ENCODE measurements at places on chromosomes 6 and 20.

GRCh38 chr6:37515712-37516075 lies 16.0 kb upstream of the CCDC167 start:
- DNase-seq: peak; percentile 67

DNA sequence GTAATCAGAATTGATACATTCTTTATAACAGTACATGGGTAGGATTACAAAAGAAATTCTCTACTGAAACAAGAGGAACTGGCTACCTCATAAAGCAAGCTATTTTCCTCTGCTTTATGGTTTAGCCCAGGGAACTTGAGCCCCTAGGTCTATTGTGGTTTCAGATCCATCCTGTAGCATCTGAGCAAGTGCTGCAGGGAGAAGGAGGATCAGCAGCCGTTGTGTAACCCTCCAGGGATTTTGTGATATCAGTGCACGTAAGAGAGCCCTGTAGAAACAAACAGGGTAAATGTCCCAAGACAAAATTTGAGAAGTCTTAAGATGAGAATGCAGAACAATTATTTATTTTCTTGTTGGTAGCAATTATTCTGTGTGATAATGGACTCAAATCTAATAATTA lies 165.2 kb upstream of the DEFB112 start:
- DNase-seq: no peak

DNA sequence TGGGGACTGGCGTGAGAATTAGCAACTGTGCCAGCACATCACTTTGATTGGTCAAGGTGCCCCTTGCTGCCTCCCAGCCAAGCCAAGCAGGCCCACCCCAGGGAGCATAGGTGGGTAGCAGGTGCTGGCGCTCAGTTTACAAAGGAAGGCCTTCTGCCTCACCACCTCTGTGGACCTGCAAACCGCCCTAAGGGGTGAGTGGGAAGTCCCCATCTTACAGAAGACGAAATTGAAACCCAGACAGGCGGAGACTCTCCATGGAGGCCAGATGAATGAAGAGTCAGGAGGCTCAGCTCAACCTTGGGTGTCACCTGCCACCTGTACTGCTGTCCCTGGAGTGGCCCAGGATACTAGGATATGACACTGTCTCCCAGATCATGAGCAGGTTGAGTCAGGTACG lies 21.5 kb upstream of the MAS1L start:
- no peak for DNase-seq

DNA sequence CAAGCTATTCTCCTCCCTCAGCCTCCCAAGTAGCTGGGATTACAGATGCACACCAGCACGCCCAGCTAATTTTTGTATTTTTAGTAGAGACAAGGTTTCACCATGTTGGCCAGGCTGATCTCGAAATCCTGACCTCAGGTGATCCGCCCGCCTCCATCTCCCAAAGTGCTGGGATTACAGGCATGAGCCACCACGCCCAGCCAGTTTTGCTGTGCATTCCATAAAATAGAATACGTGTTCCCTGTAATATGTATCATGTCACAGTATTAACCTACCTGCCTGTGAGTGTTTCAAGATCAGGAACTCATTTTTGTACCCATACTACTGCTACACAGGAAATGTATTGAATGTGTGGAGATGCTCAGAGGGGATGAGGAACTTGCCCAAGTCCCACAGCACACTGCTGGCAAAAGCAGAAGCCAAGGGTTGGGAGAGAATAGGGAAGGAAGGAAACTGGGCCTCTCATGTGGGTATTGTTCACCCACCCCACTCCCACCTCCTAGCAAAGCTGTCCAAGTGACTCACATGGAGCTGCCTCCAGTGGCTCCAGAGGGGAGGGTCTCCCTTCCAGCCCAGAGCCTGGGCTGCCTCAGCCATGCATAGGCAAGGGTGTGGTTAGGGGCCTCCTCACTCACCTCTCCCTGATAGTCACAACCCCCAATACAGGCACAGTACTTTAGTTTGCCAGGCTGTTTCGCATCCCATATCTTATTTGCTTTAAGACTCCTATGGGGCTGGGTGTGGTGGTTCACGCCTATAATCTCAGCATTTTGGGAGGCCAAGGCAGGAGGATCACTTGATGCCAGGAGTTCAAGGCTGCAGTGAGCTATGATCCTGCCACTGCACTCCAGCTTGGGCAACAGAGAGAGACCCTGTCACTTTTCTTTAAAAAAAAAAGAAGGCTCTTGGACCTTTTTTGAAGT lies 9.4 kb downstream of the HM13 start:
- DNase-seq: no peak

GRCh38 chr6:104548297-104548696 lies 311.4 kb downstream of the HACE1 start:
- DNase-seq: no peak

GRCh38 chr6:52820198-52820597 lies 16.6 kb upstream of the GSTA1 start:
- DNase-seq: no peak

GRCh38 chr20:5046656-5047339 lies 45.5 kb upstream of the SLC23A2 start:
- DNase-seq: no peak

DNA sequence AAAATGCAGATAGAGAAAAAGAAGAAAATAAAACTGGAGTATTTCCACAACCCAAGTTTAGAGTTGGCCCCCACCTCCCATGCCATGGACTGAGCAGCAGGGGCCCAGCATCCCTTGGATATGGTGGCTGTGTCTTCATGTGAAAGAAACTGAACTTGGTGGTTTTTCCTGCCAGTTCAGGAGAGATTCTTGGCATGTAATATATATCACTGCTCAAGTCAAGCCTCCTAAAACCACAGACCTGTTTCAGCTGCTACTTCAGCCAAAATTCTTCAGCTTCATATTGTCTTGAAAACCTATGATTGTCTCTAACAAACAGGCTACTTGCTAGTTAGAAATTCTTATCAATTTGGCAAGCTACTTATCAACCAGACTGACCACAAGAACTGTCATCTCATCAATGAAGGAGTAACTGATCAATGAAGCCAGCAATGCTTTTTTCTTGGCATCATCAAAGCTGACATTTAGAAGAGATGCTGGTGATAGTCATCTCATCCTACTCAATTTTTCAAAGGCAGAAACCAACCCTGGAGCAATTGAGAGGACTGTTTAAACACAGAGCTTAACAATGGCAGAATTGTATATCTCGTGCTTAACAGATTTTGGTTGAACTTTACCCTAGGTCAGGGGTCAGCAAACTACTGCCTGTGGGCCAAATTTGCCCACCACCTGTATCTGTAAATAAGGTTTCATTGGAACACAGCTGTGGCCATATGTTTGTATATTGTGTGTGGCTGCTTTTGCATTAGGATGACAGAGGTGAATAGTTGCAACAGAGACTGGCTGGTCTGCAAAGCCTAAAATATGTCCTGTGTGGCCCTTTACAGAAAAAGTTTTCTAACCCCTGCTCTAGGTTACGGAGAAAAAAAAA lies 10.4 kb upstream of the NOL7 start:
- no peak for DNase-seq

GRCh38 chr20:59560588-59561227 lies 43.6 kb upstream of the PHACTR3 start:
- peak; percentile 76 for DNase-seq

DNA sequence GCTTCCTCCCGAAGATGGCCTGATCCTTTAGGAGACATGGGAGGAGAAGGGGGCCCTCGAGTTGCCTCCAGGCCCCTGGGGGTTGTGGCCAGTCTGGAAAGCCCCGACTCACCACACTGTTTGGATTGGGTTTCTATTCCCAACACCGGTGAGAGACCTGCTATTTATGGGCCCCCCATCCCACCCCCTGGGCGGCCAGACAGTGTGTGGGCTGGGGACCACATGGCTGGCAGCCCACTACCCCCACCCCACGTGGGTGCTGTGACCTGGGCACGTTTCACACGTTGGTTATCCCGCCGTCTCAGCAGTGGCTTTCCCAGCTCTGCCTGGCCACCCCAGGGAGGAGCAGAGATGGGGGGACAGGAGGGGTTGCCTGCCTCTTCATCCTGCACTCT lies 116.1 kb downstream of the VEGFA start:
- DNase-seq: no peak

- DNase-seq: peak; percentile 61
Observed at GRCh38 chr6:14211562-14211942, 94.0 kb downstream of the CD83 start.

- DNase-seq: no peak
Observed at GRCh38 chr20:39878809-39879208, 810.2 kb downstream of the MAFB start.

DNA sequence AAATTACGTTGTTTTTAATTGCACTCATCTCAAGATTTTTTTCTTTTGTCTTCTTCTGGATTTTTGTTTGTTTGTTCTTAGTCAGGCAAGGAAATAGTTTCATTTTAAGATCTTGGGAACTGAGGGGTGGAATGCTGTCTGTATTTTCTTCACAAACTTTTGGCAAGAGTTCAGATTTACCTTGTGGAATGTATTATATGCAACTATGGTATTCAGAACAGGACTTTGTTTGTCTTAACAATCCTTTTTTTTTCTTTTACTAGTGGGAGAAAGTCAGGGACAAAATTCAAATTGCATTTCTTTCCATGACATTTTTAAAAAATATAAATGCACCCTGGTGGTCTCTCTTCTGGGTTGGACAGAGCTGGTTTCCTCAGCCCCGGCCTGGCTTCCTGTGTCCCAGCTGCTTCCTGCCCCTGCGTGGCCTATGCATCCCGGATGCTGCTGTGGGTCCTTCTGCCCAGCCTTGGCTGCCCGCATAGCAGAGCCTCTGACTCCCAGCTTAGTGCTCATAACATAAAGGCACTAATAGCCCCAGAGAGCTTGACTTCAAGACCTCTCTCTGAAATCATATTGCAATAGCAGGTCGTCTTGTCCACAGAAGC lies 520.7 kb downstream of the QKI start:
- no peak for DNase-seq

- DNase-seq: no peak
Observed at GRCh38 chr6:49082611-49083010, 380.4 kb downstream of the MMUT start.

- peak; percentile 74 for DNase-seq
Observed at GRCh38 chr20:362271-363254, 15.7 kb downstream of the NRSN2 start.

- DNase-seq: no peak
Observed at GRCh38 chr6:7145885-7146828, 38.4 kb downstream of the RREB1 start.

DNA sequence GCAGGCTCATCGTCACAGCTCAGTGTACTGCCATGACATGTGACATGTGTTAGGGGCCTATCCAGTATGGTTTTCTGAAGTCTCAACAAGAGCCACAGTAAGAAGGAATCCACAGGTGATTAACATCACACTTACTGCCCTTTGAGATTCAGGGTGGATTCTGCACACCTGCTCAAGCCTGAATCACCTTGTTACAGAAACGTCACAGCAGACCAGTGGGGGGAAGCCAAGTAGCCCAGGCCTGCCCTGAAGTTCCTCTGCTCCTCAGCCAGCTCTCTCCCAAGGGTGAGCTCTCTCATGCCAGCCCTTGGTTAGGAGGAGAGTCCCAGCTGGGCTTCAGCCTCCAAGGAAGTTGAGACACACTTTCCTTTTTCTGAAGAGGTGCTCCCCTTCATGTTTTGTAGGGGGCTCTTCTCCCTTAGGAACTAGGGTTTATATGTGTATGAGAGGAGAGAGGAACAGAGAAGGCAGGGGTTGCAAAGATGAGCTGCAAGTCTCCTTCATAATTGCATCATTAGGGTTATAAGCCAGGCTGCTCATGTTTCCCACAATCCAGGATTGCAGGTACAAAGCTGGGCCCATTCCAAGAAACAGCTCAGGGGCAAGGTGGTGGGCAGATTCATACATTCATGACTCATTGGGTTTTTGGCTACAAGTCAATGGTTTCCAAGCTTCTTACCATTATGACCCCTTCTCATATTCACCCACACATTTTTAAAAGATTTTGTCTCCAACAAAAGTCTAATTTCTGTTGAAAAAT lies 11.6 kb downstream of the GSS start:
- no peak for DNase-seq

DNA sequence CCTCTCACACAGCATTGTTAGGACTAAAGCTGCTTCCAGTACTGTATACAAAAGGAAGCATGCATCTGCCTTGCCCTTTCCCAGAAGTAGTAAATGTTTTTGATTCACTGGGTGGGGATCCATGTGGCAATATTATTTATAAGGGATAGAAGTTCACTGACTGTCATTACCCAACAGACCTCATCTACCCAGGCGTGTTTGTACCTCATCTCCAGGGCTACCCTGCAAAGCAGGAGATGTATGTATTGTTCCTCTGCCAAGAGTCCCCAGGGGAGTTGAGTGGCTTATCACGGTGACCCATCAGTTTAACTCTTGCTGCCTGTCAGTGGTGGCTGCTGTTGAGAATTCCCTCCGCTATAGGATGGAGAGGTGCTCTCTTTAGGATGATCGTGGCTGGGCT lies 42.5 kb downstream of the SLC24A3 start:
- DNase-seq: no peak

- no peak for DNase-seq
Observed at GRCh38 chr6:54802775-54803634, 43.6 kb upstream of the FAM83B start.

- no peak for DNase-seq
Observed at GRCh38 chr20:33070111-33071053, 9.1 kb upstream of the BPIFB4 start.

GRCh38 chr20:47061549-47061948 lies 166.9 kb downstream of the EYA2 start:
- DNase-seq: no peak

All from SK-N-SH (cell line).